ENCODE measurements at places on chromosomes 6 and 20.

DNA sequence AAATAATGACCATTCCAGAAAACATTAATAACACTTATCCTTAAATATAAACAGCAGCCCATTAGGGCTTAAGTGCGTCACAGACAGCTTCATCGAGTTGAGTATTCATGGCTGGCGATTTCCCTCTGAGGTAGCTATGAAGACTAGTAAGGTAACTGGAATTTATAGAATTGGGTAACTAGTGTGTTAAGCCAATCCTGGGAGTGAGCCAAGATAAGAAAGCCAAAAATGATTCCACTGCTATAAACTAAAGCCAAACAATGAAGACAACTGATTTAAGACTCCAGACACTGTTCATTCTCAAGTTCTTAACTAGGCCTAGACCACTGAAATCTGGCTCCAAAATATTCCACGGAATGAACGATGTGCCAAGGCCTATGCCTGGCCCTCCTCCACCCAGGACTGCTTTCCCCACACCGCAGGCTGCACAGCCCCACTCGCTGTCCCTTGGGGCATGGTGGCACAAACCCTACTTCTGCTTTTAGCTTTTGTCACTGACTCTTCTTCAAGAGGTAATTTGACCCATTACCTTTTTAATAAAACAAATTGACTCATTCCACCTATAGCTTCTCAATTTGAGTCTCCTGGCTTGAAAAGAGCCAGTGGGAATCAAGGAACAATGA is 66.0 kb downstream of the BLOC1S5 start:
- no peak for DNase-seq

DNA sequence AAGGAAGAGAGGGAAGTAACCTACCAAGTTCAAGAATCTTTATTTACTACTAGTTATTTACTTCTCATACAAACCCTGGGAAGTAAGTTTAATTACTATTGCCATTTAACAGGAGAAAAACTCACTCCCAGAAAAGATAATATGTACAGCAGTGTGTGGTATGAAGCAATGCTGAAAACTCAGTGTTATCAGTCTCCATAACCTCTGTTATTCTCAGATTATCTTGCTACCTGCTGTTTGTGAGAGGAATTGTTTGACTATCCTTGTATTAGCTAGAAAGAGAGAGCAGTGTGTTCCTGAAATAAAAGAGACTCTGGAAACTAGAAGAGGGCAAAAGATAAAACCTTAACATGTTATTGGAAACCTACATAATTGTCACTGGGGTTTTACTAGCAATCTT is 38.2 kb downstream of the ADGRB3 start:
- no peak for DNase-seq

DNA sequence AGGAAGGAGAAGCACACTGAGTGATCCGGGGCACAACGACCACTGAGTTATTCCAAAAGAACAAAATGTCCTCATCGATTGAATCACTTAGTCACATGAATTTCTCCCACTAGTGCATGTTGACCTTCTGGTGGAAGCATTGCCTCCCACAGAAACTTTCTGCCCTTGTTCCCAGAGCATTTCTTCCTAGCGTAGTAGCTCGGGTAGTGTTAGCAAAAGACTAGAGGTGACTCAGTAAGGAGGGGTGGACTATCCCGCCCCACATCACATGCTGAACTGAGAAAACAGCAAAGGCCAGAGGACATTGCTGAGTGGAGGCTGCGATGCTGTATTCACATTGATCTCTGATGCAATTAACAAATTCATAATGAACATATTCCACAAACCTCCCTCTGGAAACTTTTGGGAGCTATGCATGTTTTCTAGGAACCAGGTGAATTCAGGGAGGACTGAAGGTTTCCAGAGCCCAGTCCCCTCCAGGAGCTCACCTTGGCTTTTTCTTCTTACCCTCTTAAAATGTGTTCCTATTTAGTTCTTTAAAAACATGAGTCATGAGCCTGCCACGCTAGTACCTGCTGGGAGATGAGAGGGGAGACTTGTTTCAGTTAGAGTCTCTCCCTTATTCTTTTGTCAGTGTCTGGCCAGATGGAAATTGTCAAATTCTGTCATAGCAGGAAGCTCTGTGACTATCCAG is 507.9 kb downstream of the CDH26 start:
- no peak for DNase-seq

GRCh38 chr20:50278684-50279531 is 88.3 kb downstream of the CEBPB start:
- DNase-seq, result no peak

DNA sequence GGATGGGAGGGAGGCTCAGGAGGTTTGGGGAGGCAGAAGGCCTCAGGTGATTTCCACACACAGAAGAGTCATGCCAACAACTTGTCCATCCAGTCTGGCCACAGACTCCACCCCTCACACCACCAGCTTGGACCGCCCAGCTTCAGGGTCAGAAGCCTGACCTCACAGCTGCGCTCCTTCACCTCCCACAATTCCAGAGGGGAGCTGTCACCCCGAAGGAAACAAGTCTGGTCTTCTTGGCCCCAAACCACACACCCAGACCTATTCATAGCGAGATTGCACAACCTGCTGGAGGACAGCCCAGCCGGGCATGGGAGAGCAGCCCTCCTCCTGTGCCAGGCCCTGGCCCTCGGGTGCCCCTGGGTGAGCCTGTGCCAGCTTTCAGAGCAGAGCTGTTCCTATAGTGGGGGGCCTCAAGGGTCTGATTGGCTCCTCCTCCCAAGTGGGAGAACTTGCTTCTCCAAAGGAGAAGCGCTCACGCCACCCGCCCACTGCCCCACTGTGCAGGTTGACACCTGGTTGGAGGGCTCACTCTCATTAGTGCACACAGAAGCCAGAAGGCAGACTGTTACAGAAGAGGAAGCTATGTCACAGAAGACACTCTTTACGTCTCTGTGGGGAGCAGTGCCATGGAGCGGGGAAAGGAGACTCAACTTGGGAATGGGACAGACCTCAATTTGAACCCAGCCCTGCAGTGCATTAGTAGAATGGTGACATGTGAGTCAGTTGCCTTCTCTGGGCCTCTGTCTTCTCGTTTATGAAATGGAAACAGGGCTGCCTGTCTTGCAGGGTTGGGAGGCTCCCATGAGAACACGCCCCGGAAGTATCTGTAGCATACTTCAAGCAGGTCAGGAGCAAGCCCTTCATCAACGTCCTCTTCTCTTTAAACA is 128.8 kb downstream of the FOXO3 start:
- no peak for DNase-seq

DNA sequence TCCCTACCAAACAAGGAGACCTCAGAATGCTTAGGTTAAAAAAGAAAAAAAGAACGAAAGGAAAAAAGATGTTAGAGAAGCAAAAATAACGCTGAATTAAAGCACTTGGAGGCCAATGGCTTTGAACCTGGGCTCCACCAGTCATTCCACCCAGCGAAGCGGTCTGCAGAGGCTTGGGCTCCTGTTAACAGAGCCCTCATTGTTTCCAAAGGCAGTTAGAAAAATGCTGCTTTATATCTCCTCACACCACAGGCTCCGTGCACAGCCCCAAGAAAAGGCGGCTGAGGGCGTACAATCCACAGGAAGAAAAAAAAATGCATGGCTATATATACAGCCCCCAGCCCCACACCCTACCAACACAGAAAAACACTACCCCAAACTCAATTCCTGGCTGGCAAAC is 255.9 kb downstream of the FOXC1 start:
- DNase-seq, result no peak

GRCh38 chr6:16741112-16742016 is 19.9 kb downstream of the ATXN1 start:
- DNase-seq, result no peak

DNA sequence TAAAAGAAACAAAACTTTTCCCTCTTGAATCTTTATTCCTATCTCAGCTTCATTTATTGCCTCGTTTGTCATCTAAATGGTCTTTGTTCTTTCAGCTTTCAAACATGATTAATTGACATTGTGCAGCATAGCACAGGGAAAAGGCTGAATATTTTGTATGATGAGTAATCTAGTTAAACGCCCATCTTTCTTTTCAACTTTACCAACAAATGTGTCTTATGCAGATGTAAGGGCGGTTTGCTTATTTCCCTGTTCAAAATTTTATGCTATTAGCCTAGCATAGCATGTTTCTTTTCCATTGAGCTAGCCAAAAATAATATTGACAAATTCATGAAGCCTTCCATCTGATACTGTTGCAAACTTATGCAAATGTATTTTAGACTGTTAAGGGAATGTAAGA is 176.4 kb upstream of the AKAP12 start:
- DNase-seq, result no peak

GRCh38 chr6:131731224-131731623 is 20.4 kb upstream of the CTAGE9 start:
- DNase-seq, result no peak

DNA sequence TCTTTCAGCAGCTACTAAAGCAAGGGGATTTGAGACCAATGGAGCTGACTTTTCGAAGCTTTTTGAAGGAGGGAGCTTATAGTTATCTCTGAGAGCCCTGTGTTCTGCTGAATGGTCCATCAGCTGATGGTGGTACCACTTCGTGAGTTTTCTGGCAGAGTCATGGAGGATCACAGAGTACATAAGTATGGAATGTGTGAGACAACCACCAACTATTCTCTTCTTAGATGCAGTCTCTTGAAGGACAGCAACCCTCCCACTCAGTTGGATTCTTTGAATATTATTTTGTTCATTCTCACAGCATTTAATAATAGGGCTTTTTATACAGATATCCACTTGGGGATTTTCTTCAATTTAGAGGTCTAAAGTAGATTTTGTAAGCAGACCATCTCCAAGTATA is 75.3 kb downstream of the ELOVL2 start:
- no peak for DNase-seq

GRCh38 chr6:16228709-16229665 is 9.4 kb upstream of the GMPR start:
- DNase-seq, result no peak

GRCh38 chr6:144561455-144562043 is 276.4 kb downstream of the UTRN start:
- DNase-seq, result no peak

DNA sequence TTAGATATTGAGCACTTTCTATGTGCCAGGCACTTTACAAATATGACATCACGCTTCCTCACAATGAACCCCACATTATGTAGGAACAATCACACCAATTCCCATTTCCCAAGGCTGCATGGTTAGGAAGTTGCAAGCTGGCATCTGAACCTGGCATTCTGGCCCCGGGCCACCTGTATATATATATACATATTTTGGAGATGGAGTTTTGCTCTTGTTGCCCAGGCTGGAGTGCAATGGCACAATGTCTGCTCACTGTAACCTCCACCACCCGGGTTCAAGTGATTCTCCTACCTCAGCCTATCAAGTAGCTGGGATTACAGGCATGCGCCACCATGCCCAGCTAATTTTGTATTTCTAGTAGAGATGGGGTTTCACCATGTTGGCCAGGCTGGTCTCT is 30.4 kb downstream of the SRC start:
- DNase-seq, result no peak

DNA sequence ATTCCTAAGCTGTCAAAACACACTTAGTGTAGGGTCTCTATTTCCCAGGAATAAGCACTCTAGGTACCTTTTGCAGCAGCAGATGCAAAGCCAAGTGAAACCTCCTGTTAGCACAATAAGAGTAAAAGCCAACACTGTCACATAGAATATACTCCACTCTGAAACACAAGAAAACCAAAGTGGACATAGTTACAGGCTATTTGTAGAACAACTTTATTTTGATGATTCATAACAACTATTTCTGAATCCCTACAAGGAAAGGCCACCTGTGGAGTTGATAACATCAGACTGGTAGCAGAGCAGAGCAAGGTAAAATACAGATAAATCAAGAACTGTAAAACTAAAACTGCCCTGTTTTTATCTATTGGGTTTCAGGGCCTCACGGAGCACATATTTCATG is 59.7 kb downstream of the ALDH5A1 start:
- DNase-seq, result no peak

- DNase-seq, result no peak
These were observed 21.0 kb upstream of the SERINC3 start for GRCh38 chr20:44542890-44543289.

DNA sequence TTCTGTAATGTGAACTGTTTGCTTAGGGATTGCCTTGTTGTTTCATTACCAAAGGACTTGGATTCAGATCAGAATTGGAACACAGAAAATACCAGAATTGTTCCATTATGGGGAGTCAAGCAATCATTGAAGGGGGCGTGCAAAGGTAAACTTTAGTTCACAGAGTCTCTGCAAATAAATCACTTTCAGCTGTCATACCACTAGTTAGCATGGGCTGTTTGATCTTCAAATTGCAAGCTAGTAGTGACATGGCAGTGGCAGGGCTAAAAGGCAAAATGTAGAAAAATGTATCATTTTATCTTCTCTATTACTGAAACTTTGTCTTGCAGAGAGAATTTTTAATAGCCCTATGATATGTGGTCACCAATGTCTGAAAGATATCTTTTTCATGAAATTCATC is 483.2 kb upstream of the NRSN1 start:
- no peak for DNase-seq

DNA sequence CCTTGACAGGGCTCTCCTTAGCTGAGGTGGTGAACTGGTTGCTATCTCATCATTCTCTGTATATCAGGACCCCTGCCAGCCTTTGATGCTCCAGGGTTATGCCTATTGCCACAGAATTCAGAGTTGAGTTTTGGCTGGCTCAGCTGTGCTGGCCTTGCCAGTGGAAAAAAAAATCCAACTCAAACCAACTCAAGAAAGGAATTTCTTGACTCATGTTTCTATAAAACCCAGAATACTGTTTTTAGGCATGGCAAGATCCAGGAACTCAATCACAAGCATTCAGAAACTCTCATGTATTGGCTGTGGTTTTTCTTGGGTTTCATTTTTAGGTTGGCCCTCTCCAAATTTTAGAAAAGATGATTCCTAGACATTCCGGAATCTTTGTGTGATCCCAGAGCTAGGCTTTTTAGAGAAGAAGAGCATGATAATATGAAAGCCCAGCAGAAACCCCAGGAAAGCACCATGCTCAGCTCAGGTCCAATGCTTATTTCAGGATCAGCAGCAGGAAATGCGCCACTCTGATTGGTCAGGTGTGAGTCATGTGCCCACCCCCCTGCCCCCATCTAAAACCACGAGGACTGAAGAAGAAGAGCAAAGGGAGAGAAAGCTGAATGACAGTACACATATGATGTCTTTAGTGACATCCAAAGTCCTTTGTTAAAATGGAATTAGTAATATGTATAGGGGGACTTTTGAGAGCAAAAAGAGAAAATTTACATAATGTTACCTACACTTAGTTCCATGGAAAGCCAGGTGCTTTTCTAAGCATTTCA is 122.9 kb downstream of the RNF144B start:
- DNase-seq, result no peak

GRCh38 chr6:96834070-96834469 is 3.2 kb downstream of the GPR63 start:
- DNase-seq, result no peak

DNA sequence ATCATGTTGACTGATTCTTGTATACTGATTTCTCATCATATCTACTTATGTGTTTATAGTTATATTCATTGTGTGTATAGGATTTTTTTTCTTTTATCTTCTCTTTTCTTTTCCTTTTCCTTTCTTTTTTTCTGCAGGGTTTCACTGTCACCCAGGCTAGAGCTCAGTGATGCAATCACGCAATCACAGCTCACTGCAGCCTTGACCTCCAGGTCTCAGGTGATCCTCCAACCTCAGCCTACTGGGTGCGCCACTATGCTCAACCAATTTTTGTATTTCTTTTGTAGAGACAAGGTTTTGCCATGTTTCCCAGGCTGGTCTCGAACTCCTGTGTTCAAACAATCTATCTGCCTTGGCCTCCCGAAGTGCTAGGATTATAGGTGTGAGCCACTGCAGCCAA is 1.6 kb upstream of the PBOV1 start:
- DNase-seq, result no peak

- DNase-seq, result no peak
These were observed 9.4 kb upstream of the HDDC2 start for GRCh38 chr6:125310994-125311649.

GRCh38 chr6:161169035-161169434 is 104.8 kb downstream of the AGPAT4 start:
- no peak for DNase-seq
